ENCODE measurements at places on chromosomes 5 and 9.

- no peak for DNase-seq
Measured at GRCh38 chr9:71853084-71853483, 57.9 kb downstream of the ABHD17B start.

- no peak for DNase-seq
Measured at GRCh38 chr9:34809504-34810186, 99.7 kb upstream of the CCL21 start.

DNA sequence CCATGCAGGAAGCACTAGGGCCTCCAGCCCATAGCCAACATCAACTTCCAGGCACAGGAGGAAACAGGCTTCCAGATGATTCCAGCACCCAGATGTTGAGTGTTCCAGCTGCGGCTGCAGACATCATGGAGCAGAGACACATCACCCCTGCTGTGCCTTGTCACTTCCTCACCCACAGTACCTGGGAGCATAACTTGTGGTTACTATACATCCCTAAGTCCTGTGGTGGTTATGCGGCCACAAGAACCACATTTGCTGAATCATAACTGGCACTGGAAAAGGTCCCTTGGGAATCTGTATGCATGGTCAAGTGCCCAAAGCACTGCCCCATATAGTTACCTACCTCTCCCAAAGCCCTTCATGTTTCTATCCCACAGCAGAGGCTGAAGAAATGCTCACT lies 56.6 kb downstream of the WHRN start:
- no peak for DNase-seq

- no peak for DNase-seq
Measured at GRCh38 chr5:131747180-131748105, 49.4 kb downstream of the FNIP1 start.

DNA sequence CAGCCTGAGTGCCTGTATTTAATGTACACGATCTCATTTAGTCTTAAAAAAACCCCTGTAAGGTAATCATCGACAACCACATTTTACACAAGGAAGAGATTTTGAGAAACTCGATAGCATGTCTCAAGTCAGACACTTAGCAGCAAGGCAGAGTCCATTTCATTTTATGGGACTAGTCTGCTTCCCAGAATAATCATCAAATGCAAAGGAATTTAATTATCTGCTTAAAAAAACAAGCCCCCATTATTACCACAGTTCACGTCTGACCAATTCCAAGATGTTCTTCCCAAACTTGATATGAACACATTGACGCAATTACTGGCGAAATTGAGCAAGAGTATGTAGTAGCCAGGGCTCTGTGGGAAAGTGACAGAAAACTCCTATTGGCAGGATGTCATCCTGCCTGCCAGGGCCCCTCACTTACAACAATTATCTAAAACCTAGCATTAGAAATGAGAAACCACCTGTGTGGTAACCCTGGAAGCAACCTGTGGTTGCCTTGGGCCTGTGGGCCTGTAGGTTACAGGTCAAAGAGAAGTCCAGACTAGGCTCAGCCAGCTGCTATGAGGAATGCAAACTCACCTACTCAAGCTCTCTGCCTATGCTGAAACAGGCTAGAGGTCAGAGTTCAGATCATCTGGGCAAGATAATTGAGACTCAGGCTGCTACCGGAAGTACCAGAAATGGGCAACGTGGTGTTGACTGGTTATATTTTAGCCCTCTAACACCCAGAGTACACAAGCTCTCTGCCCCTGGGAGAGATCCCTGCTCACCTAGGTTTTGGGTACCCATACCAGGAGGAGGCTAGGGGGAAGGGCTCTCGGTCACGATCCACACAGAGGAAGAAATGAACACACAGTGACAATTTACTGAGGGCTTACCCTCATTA lies 1.6 kb downstream of the B4GALT1 start:
- DNase-seq, result peak; percentile 51

- DNase-seq, result no peak
Measured at GRCh38 chr9:107809871-107810460, 320.4 kb upstream of the KLF4 start.

- no peak for DNase-seq
Measured at GRCh38 chr5:75566710-75567309, 44.4 kb upstream of the ANKDD1B start.

- no peak for DNase-seq
Measured at GRCh38 chr5:17439956-17440355, 58.1 kb upstream of the TAF11L2 start.

DNA sequence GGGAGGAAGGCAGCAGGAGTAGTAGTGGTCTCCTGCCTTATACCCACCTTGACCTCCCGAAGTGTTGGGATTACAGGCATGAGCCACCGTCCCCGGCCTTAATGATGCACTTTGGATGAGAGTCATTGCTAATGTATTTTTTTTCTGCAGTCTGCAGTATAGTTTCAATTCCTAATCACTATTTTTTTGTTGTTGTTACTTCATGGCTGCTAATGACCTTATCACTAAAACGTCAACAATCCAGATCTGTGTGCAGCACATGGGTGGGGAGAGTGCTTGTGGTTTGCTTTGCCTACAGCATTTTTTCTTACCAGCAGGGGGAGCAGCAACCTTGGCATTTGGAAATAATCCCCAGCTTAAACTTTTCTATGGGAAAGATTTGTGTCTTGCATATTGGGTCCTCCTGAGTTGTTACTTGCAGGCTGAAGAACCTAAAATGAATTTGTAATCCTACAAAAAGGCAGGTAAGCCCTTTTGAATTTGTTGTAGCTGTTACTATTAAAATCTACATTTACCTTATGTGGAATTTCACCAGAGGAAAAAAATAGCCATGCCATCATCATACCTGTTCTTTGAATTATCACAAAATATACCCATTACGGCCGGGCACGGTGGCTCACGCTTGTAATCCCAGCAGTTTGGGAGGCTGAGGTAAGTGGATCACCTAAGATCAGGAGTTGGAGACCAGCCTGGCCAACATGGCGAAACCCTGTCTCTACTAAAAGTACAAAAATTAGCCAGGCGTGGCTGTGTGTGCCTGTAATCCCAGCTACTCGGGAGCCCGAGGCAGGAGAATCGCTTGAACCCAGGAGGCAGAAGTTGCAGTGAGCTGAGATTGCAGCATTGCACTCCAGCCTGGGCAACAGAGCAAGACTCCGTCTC lies 6.3 kb upstream of the MED7 start:
- DNase-seq, result peak; percentile 69

DNA sequence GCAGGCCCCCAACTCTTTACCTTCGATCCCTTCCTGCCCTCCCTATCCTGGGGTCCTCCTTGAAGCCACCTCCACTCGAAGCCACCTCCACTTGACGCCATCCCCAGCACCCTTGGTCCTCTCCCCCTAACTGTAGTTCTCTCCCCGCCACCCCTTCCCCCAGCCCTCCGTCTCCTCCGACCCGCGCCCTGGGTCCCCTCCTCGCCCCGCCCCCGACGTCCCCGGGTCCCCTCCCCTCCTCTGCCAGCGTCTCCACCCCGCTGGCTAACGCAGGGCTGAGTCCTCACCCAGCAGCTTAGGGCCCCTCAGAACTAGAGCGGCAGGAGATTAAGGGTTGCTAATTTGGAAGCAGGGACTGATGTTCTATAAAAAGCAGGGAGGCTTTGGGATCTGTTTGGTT lies 30.6 kb upstream of the ANKRD33B start:
- DNase-seq, result peak; percentile 16

- DNase-seq, result no peak
Measured at GRCh38 chr5:152542741-152543140, 137.7 kb upstream of the NMUR2 start.

DNA sequence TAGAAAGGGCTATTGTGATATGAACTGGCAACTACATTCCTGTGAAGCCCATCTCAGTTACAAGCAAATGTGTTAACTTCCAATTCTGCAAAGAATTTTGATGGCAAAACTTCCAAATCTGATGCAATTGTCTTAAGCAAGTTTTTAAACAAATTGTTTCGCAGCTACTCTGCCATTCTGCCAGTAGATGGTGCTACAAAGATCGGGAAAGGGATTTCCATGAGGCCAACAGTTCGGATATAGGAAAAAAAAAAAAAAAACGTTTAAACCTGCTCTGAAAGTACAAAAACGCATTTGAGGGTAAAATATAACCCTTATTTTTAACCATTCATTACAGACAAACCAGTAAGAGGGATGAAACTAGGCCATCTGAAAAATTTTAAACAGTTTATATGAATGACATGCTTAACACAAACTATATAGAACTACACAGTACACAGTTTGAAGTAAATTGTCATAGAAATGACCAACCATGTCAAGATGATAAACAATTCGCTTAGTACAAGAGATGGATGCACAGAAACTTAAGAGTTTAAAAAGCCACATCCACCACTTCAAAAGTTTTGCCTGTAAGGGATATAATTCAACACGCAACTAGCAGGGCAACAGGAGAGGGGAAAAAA lies 2.2 kb downstream of the HNRNPA0 start:
- DNase-seq, result no peak

DNA sequence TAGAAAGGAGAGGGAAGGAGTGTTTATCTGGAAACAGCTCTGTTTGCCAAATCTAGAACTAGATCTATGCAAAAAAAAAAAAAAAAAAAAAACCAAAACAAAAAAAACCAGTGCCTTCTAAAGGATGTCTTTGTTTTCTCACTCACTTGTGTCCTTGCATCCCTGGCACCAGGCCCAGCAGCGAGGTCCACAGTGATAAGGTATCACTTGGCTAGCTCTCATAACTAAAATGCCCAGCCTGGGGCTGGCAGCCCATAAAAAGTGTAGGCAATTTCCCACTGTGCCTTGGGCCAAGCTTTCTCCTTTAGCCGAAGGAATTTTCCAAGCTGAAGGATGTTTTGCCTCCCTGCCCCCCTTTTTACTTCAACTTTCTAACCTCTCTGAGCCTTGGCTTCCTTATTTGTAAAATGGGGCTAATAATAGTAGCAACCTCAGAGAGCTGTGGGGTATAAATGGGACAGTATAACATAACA lies 20.8 kb downstream of the RGS3 start:
- no peak for DNase-seq

- no peak for DNase-seq
Measured at GRCh38 chr5:113240951-113241726, 193.7 kb downstream of the TSSK1B start.

- DNase-seq, result no peak
Measured at GRCh38 chr9:93127395-93127911, 6.6 kb downstream of the NINJ1 start.

GRCh38 chr9:74331607-74332006 lies 165.5 kb upstream of the RORB start:
- DNase-seq, result no peak

GRCh38 chr9:34384368-34385165 lies 7.9 kb upstream of the MYORG start:
- DNase-seq, result no peak

DNA sequence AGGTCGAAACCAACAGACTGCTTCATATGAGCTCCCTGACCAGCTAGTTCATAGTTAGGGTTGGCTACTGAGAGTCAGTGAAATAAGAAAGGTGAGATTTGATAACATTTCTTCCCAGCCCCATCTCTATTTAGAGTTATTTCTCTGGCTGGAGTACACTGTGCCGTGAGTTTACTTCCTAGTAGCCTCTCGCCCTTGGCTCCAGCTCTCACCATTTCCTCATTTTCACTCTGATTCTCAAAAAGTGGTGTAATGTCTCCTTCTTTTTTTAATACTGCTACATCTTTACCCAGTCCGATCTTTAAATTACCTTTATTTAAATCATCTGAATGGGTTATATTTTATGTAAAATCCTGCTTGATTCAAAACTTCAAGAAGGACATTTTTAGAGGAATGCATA lies 100.4 kb upstream of the FAM174A start:
- no peak for DNase-seq

DNA sequence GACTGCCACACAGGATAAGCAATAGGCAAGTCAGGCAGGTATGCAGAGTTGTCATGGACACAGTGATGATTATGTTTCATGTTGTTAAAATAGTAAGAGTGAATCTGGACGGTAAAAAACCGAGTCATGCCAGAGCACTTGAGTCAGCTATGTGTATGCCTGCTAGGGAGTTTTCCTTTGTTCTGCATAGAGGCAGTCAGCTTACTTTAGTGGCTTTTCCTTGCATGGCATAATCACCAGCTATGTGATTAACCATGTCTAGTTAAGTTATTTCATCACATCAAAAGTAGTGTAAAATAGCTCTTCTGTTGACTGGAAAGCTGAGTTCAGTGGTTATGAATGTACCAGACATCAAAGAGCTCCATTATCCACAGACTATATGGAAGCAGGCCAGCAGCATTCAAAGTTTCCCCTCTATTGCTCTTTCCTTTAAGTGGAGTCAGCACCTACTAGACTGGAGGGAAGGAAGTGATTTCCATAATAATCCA lies 989.8 kb downstream of the TLE1 start:
- DNase-seq, result no peak

DNA sequence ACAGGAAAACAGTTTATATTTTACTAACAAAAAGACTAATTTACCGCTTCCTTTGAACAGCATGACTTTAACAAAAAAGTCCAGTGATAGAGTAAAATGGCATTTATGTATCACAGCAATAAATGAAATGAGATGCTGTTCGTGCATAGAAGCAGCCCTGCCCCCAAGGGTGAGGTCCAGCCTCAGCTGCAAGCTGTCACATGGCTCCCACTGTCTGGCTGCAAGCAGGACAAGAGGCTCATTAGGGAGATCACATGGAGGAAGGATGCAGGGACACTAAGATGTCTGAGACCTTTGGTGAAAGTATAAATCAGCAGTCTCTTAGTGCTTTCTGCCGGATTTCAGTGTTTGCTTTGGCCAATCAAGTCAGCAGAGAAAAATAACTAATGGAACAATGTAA lies 23.0 kb downstream of the GDNF start:
- DNase-seq, result no peak

- no peak for DNase-seq
Measured at GRCh38 chr5:159240301-159240870, 22.7 kb upstream of the UBLCP1 start.

Data from CD4-positive, alpha-beta T cell treated with Interferon gamma for 1 hour (primary cell).